ENCODE measurements at places on chromosomes 2 and 18. TPM values are rescaled to one million over a fixed set of nuclear protein-coding genes. Genes with fewer than 3 reads are reported as not detected.

The FER1L5 gene
- total RNA-seq = 0.13 TPM

The SERPINB7 gene
- total RNA-seq = not detected

The ASXL2 gene
- total RNA-seq = 34.0 TPM

The STAT4 gene
- 1.3 TPM for total RNA-seq

The SLC35F5 gene
- 83.4 TPM for total RNA-seq

The ARHGEF4 gene
- total RNA-seq = 3.2 TPM

The CAPN13 gene
- not detected for total RNA-seq

The CABYR gene
- 3.9 TPM for total RNA-seq

The PKDCC gene
- 42.2 TPM for total RNA-seq

The ST6GAL2 gene
- 139 TPM for total RNA-seq

The MYOM1 gene
- total RNA-seq = 0.46 TPM

- DNase-seq = no peak
Observed at GRCh38 chr2:242046206-242046826, 176.8 kb downstream of the RTP5 start.

- no peak for DNase-seq
Observed at GRCh38 chr2:196939371-196939770, 12.9 kb upstream of the PGAP1 start.

- no peak for DNase-seq
Observed at GRCh38 chr2:238135601-238136150, 2.8 kb upstream of the KLHL30 start.

DNA sequence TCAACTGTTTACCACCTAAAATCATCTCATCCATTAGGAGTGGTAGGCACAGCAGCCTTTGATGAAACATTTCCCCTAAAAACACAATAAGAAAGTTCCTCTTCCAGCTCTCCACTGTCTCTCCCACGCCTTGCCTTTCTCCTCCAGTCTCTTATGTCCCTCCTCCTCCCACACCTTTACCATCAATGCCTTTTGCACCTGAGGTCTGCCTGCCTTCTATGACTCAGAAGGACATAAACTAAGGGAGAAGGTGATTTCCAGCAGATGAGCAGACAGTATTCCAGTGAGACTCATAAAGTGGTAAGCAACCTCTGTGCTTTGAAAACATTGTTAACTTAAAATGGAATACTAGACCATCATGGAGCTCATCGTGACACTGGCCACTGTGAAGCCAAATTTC, 34.2 kb upstream of the NDUFV2 start:
- DNase-seq = no peak

GRCh38 chr2:61165946-61166345, 4.0 kb downstream of the C2orf74 start:
- DNase-seq = no peak

- no peak for DNase-seq
Observed at GRCh38 chr2:231687133-231687852, 21.0 kb upstream of the PTMA start.

DNA sequence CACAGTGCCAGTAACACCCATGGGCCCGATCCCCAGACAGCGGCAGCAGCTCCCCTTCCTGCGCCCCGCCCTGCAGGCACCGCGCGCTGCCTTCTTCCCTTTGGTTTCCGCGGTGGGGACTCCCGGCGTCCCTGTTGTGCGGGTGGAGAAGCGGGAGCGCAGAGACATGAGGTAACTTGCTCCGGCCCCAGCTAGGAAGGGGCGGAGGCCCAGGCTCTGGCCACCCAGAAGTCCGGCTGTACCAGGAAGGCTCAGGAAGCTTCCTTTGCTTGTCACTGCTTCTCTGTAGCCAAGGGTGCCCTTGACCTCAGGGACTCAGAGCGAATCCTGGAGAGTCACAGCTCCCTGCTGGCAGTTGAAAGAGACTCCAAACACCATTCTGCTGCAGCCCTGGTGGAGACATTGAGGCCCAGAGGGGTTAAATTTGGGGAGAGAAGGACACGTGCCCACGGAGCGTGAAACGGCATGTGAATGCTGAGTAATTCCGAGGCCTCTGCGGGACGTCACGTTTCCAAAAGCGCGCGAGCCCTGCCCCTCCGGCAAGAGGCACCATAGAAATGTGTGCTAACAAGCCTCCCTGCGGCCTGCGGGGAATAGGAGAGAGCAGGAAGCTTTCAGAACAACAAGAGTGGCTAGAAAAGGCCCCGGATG, 6.7 kb upstream of the ADCY3 start:
- no peak for DNase-seq

GRCh38 chr2:153478289-153479261, at the start of gene RPRM:
Gene RPRM (minus strand): TSS chr2:153478762. CDS start chr2:153478565, 197 bp downstream.
- DNase-seq = peak; percentile 89

- DNase-seq = no peak
Observed at GRCh38 chr18:293536-293935, 25.7 kb upstream of the THOC1 start.

DNA sequence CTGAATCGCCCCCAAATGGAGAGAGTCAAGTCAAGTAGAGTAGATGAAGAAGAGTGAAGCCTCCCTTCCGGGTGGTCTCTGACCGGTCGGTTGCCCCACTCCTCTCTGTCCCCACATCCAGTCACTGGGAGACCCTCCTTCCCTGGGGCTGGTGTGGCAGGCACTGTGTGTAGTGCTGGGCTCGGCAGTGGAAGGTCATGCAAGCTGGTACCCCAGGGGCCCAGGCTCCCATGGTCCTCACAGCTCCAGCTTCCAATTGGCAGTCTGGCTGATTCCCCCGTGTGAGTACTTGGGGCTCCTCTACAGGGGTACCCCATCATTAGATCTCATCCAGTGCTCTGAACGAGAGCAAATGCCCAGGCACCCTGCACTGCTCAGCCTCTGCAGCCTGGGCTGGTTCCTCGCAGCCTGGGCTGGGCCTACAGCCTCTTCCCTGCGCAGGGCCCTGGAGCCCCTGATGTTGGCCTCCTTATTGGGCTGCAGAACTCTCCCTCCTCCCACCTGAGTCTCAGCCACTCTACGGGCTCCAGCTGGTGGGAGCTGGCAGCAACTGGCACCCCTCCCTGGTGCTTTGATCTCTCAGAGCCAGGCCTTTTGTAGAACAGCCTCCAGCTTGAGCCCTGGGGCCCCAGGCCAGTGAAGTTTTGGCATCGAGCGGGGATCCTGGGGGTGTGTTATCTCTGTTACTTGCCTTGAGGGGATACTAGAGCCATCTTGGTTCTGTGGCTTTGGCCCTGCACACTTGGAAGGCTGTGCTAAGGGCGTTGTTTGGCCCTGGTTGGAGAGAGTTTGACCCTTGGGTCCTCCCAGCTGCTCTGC, 187.8 kb upstream of the HDAC4 start:
- no peak for DNase-seq

DNA sequence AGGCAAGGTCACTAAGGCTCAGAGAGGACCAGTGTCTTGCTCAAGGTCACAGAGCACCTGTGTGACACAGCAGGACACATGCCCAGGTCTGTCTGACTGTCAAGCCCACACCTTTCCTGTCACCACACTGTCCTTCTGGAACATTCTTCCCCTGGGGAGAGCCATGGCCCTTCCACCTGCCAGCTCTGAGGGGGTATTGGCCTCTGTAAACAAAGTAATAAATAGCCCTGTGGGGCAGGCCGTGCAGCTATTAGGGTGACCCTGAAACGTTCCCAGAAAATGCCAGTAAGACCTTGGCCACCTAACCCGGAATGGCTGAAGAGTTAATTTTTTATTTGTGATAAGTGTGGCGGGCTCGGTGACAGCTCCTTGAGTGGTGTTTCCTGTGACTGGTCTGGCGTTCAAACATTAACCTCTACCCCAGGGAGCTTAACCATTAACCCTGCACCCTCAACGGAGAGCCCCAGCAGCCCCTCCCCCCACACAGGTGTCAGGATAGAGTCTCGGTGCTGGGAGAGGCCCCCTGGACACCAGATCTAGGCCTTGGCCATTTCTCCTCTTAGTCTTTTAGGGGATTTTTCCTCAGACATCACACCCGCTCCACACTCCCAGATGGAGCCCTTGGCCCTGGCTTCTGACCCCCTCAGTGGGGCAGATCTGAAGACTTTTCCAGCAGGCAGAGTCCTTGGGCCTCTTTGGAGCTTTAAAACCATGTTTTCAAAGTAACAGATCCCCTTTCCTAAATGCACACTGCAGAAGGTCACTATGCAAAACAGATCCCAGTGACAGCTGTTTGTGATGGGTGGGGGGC, 36.6 kb downstream of the SCTR start:
- DNase-seq = peak; percentile 54

DNA sequence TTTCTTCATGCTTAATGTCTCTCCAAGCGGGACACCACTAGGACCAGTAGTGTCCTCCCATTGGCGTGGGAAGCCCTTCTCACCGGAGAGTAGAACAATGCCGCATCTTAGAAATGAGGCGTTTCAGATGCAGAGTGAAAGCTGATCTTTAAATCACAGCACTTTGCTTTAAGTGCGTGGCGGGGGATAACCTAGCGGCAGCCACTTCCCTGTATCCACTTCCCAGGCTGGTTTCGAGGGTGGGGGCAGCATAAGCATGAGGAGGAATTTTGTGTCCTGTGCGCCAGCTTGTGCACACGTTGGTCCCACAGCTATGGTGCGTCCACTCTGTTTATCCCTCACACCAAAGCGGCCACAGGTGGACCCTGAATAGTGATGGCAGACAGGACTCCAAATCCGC, 63.1 kb downstream of the MBP start:
- no peak for DNase-seq

DNA sequence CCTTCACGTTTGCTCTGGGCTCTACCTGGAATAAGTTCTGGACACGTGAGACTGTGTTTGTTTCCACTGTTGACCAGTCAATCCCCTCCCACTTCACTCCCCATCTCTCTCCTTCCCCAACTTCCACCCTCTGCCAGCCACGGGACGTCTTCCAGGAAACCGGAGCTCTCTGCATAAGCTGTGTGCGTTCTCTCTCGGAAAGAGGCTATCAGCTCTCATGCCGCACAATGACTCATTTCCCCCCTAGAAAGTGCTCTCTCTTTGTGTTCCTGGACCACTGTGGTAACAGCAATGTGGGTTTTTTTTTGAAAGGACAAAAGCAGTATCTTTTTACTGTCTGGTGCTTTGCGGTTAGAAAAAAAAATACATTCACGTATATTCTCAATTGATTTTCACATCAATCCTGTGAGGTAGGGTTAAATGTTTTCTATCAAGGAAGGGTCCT, 10.2 kb downstream of the PROKR1 start:
- no peak for DNase-seq

DNA sequence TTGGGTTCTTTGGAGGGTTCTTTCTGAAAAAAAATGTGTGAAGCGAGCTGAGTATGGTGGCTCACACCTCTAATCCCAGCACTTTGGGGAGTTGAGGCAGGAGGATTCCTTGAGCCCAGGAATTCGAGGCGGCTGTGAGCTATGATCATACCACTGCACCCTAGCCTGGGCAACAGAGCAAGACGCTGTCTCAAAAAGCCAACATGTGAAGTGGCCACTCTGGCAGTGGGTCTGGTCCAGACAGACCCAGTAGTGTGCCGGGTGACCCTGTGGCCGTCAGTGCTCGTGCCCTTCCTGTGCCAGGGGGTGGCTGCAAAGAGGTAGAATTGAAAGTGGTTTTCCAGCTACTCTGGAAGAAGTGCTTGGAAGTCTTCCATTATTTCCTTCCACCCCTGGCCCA, 11.6 kb downstream of the KLF11 start:
- DNase-seq = no peak

DNA sequence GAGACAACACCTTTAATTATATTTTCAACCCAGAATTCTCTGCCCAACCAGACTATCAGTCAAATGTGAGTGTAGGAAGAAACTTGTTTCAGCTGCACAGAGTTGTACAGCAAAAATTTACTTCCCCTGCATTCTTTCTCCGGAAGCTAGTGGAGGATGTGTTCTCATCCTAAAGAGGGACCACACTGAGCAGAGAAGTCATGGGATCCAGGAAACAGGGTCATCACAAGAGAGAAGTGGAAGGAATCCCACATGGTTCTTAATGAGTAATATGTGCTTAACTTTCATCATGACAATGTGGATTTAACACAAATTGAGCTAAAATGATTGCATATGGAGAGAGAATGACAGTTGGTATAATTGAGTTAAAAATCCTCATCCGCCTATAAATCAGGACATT, 78.2 kb downstream of the INPP4A start:
- DNase-seq = no peak

- DNase-seq = no peak
Observed at GRCh38 chr2:73821669-73822068, 7.1 kb upstream of the STAMBP start.

DNA sequence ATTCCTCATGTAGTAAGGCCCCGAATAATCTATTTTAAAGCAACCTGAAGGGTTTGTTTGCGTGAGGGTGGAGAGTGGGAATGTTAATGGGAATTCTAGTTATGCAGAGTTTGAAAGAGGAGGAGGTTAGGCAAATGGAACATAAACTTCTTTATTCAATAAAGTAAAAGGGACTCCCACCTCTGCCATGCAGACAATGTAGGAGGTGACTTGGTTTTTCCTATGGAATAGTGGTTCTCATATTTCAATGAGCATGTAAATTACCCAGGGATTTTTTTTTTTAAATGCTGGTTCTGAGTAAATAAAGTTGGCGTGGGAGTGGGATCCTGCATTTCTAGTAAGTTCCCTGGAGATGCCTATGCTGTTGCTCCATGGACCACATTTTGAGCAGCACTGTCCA, 367.9 kb downstream of the THSD7B start:
- DNase-seq = no peak

- no peak for DNase-seq
Observed at GRCh38 chr2:76251342-76251741, 540.6 kb upstream of the GCFC2 start.

- DNase-seq = no peak
Observed at GRCh38 chr2:200319548-200320337, 13.2 kb downstream of the SPATS2L start.

GRCh38 chr18:51082571-51083267, 52.7 kb downstream of the SMAD4 start:
- DNase-seq = no peak

GRCh38 chr2:233455491-233455890, 101.2 kb downstream of the DGKD start:
- no peak for DNase-seq

DNA sequence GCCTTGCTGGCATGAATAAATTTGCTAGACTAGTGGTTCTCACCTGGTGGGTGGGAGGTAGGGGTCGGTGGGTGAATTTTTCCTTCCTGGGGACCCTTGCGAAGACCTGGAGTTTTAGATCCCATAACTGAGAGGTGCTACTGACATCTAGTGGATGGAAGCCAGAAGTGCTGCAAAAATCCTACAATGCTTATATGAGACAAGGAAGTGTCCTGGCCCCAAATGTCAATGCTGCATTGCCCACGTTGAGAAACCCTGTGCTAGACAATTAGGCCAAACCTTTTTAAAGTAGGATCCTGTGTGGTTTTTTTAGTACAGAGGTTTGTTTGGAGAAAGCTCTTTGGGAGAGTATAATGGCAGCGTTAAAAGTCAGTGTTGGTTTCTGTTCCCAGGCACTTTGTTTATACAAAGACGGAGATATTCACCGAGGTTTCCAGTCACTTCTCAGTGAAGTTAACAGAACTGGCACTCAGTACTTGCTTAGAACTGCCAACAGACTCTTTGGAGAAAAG, 9.6 kb downstream of the SERPINB8 start:
- DNase-seq = no peak

GRCh38 chr2:171557363-171557762, 35.1 kb downstream of the CYBRD1 start:
- no peak for DNase-seq

DNA sequence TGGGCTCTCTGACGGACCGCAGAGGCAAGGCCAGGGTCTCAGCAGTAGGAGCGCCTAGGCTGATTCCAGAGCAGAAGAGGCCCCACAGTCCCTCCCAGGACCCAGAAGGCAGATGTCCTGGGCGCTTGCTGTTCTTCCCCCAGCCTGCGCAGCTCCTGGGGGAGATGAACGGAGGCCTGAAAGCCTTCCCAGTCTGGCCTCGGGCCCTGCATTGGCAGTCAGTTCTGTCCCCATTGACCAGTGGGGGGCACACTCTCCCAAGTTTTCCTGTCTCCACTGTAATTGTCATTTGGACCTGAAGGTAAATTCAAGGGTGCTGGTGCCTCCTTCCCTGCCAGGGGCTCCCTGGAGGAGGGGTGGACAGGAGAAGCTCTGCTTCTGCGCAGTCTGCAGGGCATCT, 345.7 kb downstream of the CYP26B1 start:
- DNase-seq = no peak

Data from osteocyte (in vitro differentiated cells).